Activated effector memory CD4-positive, alpha-beta T cell treated with Interleukin-2 at 50 U/mL for 16 hours (primary cell): ENCODE measurements at places on chromosomes 16 and 17.
A peak's percentile ranks its signal among the peaks of the same experiment; 100 is the strongest.

GRCh38 chr16:89687092-89687940 lies 827 bp downstream of the CDK10 start:
- no peak for DNase-seq

DNA sequence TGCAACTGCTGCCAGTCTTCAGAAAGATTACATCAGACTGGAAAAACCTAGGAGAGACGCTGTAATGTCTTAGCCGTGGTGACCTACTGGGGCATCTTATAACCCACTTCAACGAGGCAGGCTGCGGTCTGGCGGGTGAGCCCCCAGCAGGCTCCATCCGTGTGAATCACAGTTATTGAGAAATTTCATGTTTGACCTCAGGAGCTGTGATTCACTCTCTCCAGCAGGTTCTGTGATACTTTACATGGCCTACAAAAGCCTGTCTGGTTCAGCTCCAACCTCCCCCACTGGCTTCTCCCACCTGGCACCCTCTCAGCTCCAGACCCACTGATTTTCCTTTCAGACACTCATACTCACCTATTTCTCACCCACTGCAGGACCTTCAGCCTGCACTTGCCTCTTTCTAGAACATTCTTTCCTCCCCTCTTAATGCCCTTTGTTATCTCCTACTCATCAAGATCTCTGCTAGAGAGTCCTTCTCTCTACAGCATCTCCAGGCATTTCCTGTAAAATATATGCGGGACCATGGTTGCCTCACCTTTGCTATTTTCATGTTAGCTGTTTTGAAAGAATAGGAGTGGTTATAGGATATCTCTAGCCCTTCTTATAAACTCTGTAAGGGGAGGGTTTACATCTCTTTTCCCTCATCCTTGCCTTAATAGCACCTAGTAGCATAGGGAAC lies 227.9 kb downstream of the MAF start:
- no peak for DNase-seq

- DNase-seq: no peak
These were observed 39.3 kb upstream of the AKTIP start for GRCh38 chr16:53542283-53542682.

GRCh38 chr17:68379692-68380677 lies 77.3 kb downstream of the WIPI1 start:
- DNase-seq: no peak

- DNase-seq: no peak
These were observed 19.1 kb upstream of the WFIKKN2 start for GRCh38 chr17:50816271-50816670.

DNA sequence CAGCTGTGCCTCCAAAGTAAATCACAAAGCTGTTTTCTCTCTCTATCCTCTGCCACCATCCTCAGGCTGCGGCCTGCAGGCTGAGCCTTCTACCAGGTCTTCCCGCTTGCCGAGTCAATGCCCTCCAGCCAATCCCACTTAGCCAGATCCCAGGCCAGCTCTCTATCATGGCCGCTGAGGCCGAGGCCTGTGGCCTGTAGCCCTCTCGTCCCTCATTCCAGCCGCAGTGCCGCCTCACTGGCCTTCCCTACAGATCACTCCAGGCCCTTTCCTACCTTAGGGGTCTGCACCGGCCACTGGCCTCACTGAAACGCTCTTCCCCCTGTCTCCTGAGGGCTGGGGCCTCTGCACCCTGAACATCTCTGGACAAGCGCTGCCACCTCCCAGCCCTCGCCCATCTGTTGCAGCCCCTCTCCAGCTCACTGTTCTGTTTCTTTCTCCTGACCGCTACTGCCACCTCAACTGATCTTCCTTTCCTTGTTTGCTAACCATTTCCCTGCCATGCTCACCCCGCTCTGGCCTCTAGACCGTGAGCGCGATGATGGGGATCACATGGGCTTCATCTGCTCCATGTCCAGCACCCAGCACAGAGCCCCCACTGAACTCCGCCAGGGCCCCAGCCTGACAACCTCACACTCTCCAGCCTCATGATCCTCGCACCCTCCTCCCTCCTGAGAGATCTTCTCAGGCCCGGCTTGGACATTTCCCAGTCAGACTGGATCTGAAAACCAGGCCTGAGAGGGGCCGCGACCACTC lies 8.5 kb downstream of the KNOP1 start:
- DNase-seq: no peak

DNA sequence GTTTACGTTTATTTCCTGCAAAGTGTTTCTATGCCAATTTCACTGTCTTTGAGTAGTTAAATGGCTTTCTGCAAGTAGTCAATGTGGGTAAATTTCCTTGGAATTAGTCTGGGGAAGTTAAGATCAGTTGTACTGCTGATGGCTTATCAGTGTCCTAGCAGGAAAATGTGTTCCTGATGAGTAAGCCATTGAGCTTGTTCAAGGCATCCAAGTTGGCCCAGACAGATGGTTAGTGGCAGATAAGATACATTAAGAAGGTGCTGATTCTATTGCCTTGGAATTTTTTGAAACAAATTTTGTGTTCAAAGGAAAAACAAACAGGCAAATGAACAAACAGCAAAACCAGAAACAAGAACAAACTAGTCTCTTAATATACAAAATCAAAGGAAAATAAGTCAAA lies 258.4 kb downstream of the MAP2K6 start:
- no peak for DNase-seq

DNA sequence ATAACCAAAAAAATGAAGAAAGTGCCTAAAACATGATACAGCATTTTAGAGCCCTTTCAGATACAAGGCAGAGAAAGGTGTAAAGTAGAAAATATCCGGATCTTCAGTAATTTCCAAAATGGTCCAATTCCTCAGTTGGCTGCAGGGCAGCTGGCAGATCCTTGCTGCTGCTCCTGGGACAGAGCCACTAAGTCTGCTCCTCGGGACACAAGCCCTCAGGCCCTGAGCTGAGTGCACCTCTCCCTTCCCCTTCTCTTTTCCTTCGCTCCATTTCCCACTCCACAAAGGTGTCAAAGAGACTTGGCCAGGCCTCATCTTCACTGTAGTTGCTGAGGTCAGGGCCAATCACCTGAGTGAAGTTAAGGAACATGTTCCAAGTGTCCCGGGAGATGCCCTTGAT lies 40.5 kb downstream of the DCUN1D3 start:
- DNase-seq: no peak

DNA sequence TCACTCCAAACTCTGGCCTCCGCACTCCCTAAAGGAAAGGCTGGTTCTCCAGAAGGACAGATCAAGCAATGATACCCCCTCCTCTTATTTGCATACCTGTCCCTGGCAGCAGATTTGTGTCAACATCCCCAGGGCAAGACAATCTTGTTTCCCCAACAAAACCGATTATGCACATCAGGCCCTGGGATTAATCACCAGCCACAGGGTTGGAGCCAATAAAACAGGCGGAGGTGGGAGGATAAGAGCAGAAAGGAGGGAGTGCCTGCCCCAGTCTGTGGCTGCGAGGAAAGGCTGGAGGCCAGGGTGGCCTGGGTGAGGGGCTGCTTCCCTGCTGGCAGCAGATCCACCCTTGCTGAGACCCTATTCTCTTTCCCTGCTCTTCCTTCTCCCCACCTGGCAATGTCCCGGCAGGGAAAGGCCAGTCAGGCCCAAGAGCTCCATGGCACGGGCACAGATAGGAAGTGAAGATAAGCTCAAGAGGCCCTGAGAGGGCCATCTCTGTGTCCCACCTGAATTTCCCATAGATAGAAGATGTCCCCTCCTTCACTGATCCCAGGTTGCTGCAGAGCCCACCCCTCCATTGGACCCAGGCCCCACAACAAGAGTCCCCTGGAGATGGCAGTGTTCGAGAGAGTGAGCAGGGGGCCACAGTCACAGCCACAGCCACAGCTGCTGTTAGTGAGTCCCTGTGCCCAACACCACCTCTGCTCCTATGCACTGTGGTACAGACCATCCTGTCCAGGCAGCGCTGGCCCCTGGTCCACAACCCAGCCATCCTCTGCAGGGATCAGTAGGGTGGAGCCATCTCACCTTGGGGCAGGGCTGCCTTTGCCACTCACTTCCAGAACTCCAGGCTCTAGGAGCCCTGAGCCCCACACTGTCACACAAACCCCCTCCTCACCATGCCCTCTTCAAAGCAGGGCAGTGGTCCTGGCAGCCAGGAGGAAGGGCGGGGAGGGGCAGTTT lies 137.5 kb downstream of the SDK2 start:
- DNase-seq: no peak

DNA sequence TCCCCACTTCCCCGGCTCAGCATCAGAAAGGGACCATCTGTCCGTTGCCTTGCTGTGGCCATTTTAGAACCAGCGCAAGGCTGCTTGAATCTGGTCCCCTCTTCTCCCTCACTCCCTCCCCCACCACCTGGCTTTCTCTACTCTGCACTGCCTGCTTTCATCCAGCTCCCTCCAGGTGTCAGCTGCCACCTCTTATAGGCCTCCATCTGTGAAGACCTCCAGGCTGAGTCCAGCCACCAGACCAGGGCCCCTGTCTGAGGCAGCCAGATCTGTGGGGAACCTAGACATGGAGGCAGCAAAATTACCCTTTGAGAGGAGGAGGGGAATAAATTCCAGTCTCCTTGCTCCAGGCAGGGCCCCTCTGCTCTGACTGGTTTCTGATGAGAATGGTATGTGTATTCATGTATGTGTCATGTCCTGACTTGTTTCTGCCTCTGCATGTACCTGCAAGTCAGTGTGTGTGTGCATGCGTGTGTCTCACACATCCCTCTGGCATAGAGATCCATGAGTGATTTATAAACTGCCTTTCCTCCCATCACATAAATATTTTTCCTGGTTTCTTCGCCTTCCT lies 21.1 kb downstream of the MINK1 start:
- DNase-seq: no peak

- peak; percentile 34 for DNase-seq
These were observed 3.3 kb upstream of the SLFN12L start for GRCh38 chr17:35540589-35541404.

DNA sequence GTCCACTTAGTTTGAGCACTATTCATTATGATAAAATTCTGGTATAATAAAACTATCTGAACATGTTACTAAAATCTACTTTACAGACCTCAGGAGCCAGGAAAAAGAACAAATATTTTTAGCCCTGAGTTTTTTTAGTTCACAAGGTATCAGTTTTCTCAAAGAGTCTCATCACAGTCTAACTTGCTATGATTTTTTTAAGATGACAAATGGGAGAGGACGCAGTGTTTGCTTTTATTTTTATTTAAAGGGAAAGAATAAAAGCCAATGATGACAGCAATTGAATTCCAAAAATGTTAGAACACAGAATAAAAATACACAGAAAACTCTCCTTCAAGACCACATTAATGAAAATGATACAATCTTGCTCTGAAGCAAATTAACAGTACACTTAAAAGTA lies 7.4 kb downstream of the MED13 start:
- DNase-seq: no peak

DNA sequence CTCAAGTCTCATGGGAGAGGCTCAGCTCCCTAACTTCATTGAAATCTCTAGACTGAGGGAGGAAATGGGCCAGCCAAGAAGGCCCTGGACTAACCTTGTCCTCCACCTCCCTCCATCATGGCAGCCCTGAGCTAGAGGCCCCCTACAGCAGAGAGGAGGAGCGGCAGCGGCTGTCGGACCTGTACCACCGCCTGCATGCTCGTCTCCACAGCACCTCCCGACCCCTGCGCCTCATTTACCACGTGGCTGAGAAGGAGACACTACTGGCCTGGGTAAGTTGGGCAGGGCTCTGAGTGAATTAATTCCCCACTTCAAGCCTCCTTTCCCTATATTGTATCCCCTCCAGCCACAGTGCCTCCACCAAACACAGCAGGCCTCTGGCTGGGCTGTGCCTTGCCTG lies 3.8 kb upstream of the SYCE1L start:
- DNase-seq: no peak

DNA sequence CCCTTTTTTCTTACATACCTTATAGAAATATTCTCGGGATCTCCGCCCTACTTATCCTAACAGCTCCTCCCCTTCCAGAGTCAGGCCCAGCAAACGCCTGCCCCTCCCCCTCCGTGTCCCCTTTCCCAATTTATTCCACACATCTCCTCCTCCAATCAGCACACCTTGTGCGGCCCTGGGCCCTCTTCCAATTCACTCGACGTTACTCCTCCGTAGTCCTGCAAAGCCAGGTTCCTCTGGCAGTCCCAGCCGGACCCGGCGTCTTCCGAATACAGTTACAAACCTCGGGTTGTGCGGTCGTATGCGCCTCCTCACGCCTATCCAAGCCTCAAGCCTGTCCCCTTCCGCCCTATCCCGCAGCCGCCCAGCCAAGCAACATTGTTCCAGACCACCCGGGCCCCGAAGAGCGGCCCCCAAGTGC lies 677 bp downstream of the CBX1 start:
- DNase-seq: no peak

DNA sequence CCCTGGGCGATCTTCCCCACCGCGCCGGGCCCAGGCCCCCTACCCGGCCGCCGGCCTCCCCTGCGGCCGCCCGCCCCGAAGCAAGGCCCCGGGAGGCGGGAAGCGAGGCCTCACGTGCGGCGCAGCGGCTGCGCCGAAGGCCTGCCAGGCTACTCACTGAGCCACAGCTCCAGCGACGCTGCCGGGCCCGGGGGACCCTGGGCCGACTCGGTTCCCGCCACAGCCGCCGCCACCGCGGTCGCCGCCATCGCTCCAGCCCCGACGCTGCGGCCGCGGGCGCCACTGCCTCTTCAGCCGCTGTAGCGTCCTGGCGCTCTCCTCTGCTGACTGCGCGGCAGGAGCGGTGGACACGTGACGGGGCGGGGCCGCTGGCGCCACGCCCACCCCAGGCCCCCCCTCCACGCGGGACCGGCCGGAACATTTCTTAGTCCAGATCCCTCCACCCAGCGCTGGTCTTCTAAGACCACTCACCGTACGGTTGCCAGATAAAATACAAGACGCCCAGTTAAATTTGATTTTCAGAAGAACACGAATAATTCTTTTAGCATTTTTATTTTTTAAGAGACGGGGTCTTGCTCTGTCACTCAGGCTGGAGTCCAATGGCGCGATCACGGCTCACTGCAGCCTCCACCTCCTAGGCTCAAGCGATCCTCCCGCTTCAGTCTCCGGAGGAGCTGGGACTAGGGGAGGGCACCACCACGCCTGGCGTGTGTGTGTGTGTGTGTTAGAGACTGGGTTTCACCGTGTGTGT lies at the start of gene GGA2:
TSS of gene GGA2 (minus strand) at position 331 of the 751 bp plus-strand sequence. CDS start at position 248, 83 bp downstream.
- peak; percentile 75 for DNase-seq

DNA sequence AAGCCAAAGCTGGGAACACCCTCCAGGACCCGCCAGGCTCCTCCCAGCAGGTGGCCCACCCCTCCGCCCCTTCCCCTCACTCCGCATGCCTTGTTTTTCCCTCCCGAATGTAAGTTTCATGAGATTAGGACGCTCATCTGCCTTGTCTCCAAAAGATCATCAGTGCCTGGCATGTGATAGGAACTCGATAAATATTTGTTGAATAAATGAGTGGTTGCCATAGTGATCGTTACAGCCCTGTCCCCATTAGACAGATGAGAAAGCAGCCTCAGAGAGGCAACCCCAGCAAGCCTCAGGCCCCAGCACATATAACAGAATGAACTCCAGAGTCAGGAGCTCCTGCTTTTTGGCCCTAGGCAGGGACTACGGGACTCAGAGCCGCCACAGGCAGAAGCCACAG lies 5.0 kb downstream of the CAMKK1 start:
- no peak for DNase-seq

DNA sequence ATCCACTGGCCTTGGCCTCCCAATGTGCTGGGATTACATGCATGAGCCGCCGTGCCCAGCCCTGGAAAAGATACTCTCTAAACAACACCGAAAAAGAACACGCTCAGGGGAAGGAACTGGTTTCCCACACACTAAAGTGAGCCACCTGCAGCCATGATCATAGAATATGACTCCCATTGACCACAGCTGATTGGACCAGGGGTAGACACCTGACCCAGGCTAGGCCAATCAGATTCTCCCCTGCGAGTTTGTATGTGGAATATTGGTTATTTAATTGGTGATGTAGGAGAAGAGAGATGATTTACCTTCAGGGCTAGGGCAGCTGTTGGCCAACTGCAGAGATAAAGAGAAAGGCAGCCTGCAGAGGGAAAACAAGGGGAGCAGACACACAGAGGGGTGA lies 9.0 kb upstream of the GGA2 start:
- DNase-seq: no peak

- no peak for DNase-seq
These were observed 3.4 kb downstream of the CACNA1H start for GRCh38 chr16:1156055-1156982.
